ENCODE measurements at places on chromosomes 11 and 22.

- no peak for DNase-seq
Observed at GRCh38 chr11:17812865-17813187, 78.2 kb downstream of the KCNC1 start.

- DNase-seq = peak; percentile 4
Observed at GRCh38 chr11:123654566-123655081, at the start of gene SCN3B. Gene SCN3B, minus strand, starts transcription at chr11:123654624. Its CDS starts 823 bp downstream, at chr11:123653801.

DNA sequence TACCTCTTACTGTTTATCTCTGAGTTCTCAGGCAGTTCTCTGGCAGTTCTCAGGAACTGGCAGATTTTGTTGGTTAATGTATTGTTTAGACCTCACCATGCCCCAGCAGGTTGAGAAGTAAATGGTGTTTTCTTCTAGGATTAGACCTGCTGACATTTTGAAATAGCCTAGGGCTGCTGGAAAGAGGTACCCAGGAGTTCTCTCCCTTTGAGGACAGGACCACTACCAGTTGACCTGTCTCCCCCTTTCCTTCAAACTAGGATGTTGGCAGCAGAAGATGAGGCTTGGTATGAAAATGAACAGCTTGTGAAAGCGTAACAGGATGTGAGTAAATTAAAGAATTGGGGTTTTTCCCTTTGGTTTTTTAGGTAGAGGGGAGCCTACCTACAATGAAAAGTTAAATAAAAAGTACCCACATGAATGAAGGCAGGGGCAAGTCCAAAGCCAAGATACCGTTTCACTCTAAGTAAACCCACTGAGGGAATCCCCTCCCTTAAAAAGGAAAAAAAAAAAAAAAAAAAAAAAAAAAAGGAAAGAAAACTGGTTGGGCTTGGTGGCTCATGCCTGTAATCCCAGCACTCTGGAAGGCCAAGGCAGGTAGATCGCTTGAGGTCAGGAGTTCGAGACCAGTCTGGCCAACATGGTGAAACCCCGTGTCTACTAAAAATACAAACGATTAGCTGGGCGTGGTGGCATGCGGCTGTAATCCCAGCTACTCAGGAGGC, 96.2 kb downstream of the PDHX start:
- DNase-seq = peak; percentile 63

DNA sequence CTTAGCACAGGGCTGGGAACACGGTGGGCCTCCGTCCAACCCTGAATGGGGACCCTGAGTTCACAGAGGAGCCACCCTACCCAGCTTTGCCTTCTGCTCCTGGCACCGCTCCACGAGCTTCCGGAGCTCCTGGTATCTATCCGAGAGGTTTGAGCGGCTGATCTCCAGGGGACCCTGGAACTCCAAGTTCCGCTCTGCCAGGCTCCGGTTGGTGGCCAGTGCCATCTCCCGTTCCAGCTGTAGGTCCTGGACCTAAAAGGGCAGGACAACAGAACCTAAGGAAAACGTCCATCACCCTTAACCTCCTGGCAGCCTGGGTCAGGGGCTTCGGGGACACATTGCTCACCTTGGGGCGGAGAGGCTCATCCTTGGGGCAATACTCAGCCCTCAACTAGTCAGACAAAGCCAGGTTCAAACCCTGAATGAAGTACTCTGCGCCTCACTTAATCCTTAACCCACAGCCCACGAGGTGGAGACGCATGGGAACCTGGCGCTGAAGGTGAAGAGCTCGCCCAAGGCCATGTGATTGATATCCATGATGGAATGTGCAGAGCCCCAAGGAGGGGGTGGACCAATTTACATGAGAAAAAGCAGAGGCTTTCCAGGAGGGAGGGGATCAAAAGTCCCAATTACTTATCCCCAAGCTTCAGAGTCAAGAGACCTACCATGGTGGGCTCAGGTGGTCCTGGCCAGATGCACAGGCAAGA, 27.1 kb downstream of the VPS37C start:
- no peak for DNase-seq

DNA sequence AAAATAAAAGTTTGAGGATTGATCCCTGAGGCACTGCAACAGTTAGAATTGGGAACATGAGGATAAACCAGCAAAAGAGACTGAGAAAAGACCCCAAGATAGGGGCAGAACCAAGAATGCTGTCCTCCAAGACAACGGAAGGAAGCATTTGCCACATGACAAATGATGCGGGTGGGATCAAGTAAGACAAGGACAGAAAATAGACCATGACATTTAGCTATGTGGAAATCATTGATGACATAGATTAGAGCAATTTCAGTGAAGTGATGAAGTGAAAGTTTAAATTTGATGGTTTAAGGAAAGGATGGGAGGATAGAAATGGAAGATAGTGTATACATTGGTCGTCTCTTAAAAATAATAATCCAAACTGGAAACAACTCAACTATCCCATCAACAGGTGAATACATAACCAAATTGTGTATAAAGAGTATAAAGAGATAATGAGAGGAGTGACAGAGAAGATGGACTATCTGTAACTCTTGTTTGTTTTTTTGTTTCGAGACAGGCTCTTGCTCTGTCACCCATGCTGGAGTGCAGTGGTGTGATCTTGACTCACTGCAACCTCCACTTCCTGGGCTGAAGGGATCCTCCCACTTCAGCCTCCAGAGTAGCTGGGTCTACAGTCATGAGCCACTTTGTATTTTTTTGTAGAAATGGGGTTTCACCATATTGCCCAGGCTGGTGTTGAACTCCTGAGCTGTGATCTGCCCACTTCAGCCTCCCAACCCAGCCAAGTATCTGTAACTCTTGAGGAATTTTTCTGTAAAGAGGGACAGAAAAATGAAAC, 48.7 kb upstream of the FDX1 start:
- no peak for DNase-seq

DNA sequence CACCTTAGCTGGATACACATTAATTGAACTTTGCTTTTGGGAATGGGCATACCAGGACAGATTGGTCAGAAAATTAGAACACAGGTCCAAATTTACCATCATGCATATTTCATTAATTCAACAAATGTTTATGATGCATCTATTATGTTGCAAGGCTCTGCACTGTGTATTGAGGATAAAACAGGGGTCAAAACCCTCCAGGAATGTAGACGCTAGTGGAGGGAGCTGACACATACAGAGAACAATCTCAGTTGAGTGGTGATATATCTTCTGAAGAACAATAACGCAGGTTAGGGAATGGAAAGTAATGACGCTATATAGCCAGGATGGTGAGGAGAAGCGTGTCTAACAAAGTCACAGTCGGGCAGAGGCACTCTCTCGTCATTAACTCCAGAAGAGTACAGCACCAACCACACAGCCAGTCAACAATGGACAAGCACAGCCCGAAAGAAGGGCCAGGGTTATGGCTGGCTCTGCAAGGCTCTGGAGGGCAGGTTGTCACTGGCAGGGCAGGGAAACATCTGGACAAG, 3.8 kb downstream of the FLI1 start:
- no peak for DNase-seq

- DNase-seq = no peak
Observed at GRCh38 chr22:48581796-48582469, 1245.7 kb downstream of the BRD1 start.

All from naive thymus-derived CD8-positive, alpha-beta T cell (primary cell).